ENCODE measurements at places on chromosomes 5 and 9.

DNA sequence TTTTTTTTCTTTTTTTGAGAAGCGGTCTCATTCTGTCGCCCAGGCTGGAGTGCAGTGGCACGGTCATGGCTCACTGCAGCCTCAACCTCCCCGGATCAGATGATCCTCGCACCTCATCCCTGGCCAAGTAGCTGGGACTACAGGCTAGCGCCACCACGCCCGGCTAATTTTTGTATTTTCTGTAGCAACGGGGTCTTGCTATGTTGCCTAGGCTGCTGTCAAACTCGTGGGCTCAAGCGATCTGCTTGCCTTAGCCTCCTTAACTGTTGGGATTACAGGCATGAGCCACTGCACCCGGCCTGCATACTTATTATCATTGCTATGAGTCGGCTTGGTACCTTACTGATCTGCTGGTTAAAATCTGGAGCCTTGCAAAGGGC lies 790 bp upstream of the IARS1 start:
- ATAC-seq, result peak; percentile 4

GRCh38 chr9:87498046-87498810 lies 561 bp downstream of the DAPK1 start:
- no peak for ATAC-seq

GRCh38 chr5:82465235-82465634 lies 187.1 kb upstream of the RPS23 start:
- no peak for ATAC-seq

DNA sequence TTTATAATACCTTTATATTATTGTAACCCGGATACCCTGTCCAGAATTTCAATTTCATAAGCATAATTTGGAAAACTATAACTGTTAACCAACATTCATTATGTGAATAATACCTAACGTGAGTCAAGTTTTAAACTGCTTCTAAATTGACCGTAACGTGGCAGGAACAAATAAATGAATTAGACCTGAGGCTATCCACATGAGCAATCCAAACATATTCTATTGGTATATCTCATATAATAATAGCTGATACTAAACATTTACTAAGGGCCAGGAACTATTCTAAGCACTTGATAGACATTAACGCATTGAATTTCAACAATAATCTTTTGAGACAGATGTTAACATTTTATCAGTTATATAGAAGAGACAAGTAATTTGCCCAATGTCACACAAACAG lies 276.4 kb downstream of the MEF2C start:
- no peak for ATAC-seq

DNA sequence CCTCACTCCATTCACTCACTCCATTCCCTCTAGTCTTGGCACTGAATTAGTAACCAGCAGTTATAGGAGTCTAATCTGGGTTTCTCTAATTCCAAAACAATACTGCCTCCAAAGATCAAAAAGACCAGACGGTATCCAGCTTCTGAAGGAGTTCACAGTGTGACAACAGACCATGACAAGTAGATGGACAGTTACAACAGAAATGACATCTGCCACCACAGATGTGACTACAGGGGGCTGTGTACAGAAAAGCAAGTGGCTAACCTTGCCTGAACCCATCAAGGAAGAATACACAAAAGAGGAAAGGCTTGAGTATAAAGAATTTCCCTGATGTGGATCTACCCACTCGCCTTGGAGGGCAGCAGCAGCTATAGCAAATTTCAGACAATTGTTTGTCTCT lies 112.4 kb downstream of the ACTL7B start:
- no peak for ATAC-seq

GRCh38 chr5:60445427-60445826 lies 254.5 kb downstream of the DEPDC1B start:
- ATAC-seq, result no peak

GRCh38 chr9:77980622-77981021 lies 51.0 kb downstream of the GNAQ start:
- no peak for ATAC-seq

DNA sequence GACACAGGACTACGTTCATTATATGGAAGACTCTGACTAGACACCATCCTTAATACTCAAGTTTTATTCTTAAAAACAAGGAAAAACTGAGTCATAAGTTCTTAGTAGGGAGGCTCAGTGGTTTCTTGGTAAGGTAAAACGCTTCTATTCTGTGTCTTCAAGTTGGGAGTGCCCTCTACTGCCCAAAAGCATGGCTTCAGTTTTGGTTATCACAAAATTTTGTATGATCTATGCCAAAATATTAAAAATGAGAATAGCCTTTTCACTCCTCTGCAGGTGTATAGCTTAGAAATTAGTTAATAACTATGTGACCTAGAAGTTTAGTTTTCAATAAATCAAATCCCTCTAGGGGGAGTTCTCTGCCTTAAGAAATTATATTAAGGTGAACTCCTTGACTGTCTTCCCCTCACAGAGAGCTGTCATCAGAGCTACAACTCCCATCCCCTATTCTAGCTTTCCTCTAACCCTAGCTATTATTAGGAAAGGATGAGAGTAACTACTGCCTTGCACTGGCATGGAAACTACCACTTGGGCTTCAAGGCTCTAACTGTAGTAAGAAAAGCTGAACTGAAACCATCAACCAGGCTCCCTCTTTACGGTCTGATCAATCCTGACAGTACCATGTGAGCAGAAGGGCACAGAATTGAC lies 189.7 kb downstream of the GNAQ start:
- peak; percentile 89 for ATAC-seq

- no peak for ATAC-seq
These were observed 226.0 kb upstream of the ANKH start for GRCh38 chr5:15097552-15097951.

DNA sequence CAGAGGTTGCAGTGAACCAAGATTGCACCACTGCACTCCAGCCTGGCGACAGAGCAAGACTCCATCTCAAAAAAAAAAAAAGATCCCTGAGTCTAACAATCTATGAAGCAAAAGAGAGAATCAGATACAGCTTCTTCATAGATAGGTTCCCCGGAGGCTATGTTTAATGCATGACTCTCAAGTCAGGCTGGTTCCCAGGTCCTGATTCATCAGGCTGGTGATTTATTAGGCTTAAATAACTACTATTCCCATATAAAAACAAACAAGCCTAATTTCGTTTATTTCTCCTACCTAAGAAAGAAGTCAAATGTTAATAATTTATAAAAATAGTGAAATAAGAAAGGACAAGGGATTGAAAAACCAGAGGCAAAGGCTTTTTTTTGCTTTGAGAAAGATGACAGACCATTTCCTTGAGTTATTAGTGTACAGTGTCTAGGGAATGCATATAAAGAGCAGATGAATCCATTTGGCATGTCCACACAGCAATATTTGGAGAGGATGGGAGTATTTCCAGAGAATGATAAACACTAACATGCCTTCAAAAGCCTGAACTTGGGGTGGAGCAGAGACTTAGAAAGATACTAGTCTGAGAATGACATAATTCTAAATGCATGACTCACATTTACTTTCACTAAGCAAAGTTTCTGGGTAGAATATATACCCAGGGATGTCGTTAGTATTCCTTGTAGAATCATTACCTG lies 115.3 kb downstream of the NREP start:
- no peak for ATAC-seq

- no peak for ATAC-seq
These were observed 203.2 kb downstream of the SEMA6A start for GRCh38 chr5:116371431-116371830.

DNA sequence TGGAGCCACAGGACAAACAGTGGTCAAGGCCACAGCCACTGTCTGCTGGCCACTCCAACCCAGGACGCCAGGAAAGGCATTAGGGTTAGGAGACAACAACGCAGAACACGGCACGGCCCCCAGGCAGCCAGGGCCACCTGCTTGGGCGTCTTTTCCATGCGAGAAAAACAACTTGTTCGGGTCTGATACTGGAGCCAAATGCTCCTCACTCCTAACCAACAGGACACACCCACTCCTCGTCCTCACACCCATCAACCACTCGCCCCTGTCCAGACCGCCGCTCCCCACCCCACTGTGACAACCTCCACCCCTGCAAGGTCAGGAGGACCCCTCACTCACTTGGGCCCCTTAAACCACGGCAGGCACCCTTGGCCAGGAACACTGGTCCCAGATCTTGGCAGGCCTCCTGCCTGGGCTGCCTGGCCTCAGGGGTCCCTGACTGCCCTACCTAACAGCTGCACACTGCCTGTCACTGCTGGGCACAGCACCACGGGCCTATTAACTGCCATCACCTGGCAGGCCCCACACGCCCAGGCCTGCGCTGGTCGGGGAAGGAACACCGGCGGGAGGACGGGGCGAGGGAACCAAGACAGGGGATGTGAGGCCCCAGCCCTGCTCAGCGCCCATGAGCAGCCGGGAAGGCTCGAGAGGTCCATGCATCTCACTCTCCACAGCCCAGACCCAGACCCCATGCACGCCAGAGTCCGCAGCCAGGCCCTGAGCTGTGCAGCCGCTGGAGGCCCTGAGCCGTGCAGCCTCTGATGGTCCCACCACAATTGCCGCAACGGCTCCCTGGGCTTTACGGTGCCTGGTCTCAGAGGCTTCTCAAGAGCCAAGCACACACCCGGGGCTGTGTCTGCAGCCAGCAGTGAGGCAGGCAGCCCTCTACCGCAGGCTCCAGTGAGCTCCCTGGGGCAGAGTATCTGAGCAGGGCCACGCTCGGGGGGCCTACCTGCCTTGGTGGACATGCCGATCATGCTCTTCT lies 13.8 kb downstream of the CLPTM1L start:
- no peak for ATAC-seq

DNA sequence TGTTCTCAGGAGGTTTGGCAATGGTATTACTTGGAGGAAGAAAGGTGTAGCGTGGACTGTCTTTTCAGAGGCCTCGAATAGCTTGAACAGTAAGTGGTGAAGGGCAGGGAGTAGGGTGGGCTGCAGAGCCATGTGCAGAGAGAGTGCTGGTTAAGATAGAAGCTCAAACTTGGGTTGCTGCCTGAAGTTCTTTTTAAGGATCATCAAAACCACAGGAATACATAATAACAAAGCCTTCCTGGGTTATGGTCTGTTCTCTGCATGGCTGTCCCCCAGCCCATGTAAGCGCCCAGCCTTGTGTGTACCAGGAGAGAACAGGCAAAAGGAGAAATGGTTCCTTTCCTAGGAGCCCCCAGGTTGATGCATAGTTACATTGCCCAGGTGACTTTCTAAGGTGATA lies 43.9 kb downstream of the RCL1 start:
- no peak for ATAC-seq

- ATAC-seq, result no peak
These were observed 128.3 kb upstream of the C9orf72 start for GRCh38 chr9:27701587-27701986.

DNA sequence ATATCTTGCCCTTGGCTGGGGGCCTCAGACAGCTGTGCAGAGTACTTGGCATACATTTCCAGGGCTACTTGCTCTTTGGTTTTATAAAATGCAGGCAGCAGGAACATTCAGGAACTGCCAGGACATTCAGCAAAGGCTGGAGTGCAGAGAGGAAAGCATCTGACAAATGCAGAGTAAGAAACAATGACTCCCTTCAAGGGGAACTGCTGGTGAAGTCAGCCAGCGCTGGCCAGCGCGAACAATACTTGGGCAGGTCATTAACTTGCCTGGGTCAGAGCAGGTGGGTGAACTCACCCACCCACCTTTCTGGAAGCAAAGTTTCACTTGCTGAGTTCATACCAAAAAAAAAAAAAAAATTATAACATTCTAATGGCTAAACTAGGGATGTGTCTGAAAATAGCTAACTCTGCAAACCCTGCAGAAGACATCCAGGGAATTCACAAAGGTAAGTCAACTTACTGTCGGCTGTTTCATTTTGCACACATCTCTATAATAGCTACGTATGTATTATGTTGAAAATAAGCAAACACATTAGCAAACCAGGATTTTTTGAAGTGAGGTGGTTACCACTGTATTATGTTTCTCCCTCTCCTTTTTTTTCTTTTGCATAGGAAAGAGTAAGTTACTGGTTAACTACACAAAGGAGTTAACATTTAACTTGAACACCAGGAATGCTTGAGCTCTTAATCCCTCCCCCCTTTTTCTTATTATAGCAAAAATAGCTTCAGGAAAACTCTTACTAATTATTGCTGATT lies 152.2 kb downstream of the GLIS3 start:
- no peak for ATAC-seq

- no peak for ATAC-seq
These were observed 170.3 kb downstream of the WDR70 start for GRCh38 chr5:37549411-37549810.

- ATAC-seq, result no peak
These were observed 784.6 kb upstream of the NUDT12 start for GRCh38 chr5:104347119-104347708.

GRCh38 chr9:117151716-117152115 lies 263.1 kb downstream of the ASTN2 start:
- no peak for ATAC-seq

DNA sequence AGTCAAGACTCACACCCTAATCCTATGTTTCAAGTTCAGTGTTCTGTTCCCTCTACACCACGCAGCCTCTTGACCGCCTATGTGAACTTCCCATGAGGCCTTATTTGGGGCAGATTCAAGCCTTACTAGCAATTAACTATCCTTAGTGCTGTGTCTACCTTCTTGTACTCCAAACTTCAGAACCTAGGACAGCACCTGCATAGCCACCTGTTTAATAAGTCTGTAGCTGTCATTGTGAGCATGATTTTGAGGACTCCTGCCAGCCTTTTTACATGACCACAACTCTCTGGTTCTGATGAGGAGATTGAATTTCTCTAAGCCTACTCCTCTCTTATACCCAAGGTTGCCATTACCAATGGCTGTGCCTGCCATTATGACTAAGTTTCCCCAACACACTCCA lies 50.8 kb upstream of the PCSK1 start:
- no peak for ATAC-seq

DNA sequence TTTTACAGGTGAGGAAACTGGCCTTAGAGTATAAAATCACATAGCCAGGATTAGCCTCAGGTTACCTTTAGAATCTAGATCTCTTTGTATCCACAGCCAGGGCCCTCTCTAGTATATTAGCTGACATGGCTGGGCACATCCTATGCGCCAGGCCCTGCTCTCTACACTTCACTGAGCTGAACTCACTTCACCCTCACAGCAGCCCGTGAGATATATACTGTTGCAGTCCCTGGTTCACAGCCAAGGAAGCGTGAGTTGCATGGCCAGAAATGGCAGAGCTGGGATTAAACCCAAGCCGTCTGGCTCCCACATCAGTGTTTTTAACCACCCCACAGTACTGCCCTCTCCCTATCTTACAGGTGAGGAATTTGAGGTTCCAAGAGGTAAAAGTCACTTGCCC lies 58.4 kb downstream of the DAB2IP start:
- no peak for ATAC-seq

GRCh38 chr5:159878988-159879471 lies 37.3 kb upstream of the ADRA1B start:
- ATAC-seq, result no peak
